ENCODE measurements at places on chromosomes 5 and 9.

GRCh38 chr5:108953940-108954339 is 206.2 kb downstream of the FER start:
- no peak for DNase-seq

DNA sequence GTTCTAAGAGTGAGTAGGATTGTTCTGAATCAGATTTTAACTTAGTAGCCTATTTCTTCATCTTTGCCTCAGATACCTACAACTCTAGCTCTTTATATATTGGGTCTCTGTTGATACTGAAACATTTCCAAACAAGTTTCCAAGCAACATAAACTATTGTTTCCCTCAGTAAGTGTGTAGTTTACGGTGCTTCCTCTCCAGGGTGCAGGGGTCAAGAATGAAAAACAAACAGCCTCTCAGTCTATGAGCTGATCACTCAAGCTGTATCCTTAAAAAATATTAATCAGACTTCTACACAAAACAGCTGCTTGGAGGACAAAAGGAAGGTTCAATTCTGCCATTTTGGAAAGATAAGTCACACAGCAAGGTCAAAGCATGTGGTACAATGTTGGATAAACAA is 75.0 kb downstream of the ADAMTS12 start:
- peak; percentile 45 for DNase-seq

- no peak for DNase-seq
Measured at GRCh38 chr5:59264639-59265245, 628.8 kb downstream of the PDE4D start.

- DNase-seq: no peak
Measured at GRCh38 chr5:178899289-178899688, 3.6 kb downstream of the ZFP2 start.

GRCh38 chr9:112174965-112175795 is at the start of gene SUSD1:
Gene SUSD1, minus strand, starts transcription at chr9:112175297. Its CDS starts 62 bp downstream, at chr9:112175235.
- peak; percentile 50 for DNase-seq

- DNase-seq: no peak
Measured at GRCh38 chr5:45692481-45692880, 3.7 kb downstream of the HCN1 start.

- DNase-seq: peak; percentile 70
Measured at GRCh38 chr9:83934569-83935275, 13.5 kb upstream of the KIF27 start.

DNA sequence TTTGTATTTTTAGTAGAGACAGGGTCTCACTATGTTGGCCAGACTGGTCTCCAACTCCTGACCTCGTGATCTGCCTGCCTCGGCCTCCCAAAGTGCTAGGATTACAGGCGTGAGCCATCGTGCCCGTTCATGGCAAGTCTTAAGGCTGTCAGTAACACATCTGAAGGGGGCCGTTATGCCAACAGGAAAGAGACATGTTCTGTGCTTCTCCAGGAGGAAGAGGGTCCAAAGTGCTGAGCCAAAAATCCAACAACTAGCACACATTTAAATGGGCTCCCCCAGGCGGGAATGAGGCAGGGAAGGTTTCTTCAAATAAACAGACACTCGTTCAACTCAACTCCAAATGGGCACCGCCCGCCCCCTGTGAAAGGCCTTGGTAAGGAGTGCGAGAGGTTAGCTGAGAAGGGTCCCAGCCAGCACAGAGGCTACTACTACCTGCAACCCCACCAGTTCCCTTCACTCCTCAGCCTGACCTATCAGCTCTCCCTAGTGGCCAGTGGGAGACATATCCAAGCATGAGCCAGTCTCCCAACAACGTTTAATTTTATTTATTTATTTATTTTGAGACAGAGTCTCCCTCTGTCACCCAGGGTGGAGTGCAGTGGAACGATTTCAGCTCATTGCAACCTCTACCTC is 84.1 kb upstream of the DMRT1 start:
- DNase-seq: peak; percentile 76

GRCh38 chr9:96029722-96030530 is 154.4 kb downstream of the ERCC6L2 start:
- no peak for DNase-seq
